Right lobe of liver (tissue), 6 donors: ENCODE measurements at places on chromosomes 1 and 21. TPM values are rescaled to one million over a fixed set of nuclear protein-coding genes. Genes with fewer than 3 reads are reported as not detected.

FCGR3A gene
- 33.8 TPM for total RNA-seq

DNA sequence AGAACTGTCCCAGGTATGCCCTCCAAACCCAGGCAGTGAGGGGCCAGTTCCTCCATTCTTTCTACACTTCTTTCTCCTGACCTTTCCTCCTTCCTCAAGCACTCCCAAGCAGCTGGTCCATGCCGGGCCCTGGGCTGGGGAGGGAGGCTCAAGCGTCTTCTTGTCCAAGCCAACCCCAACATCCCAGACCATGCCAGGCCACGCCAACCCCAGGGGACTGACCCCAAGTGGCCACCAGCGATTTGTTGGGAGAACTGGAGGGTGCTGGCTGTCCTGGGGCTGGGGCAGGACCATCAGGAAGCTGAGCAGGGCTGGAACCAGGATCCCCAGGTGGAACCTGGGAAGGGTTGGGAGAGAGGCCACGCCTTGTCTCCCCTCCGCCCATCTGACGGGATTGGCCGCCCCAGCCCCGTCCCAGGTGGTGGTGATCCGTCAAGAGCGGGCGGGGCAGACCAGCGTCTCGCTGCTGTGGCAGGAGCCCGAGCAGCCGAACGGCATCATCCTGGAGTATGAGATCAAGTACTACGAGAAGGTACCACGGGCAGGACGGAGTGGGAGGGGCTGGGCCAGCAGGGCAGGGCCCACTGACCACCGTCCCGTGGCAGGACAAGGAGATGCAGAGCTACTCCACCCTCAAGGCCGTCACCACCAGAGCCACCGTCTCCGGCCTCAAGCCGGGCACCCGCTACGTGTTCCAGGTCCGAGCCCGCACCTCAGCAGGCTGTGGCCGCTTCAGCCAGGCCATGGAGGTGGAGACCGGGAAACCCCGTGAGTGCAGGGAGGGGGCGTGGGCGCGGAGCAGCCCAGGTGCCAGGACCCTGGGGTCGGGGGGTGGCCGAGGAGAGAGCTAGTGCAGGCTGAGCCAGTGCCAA, 29.9 kb downstream of the EPHA8 start:
- H3K27me3 ChIP-seq, result no peaks in the 10 kb centered on the region
- no peak overlapping the region for H3K27ac ChIP-seq
- no peaks in the 10 kb centered on the region for H3K36me3 ChIP-seq
- H3K4me3 ChIP-seq, result no peak overlapping the region

APCS gene
- 1,116 TPM for total RNA-seq

DNA sequence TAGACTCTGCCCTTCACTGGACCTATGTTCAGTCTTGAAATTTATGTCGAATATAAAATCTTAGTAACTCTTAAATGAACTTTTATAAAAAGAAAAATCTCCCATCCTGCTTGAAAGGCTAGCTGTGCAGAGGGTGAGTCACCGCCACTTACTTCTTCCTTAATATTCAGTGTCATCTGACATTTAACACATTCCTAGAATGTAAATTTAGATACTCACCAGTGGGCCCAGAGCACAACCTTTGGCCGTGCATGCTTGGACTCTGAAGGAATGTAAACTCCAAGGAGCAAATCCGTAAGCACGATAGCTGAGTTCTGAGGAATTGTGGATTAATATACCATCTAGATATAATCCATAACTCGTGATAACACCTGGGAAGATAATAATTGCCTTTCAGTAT, 403.3 kb downstream of the KCTD3 start:
- H3K4me1 ChIP-seq, result no peaks in the 10 kb centered on the region
- no peaks in the 10 kb centered on the region for H3K36me3 ChIP-seq
- no peak overlapping the region for H3K27ac ChIP-seq
- H3K27me3 ChIP-seq, result no peaks in the 10 kb centered on the region
- no peak for DNase-seq
- no peak overlapping the region for H3K4me3 ChIP-seq

- DNase-seq, result no peak
- H3K4me3 ChIP-seq, result no peak overlapping the region
- no peaks in the 10 kb centered on the region for H3K36me3 ChIP-seq
- no peaks in the 10 kb centered on the region for H3K4me1 ChIP-seq
- H3K27me3 ChIP-seq, result no peaks in the 10 kb centered on the region
Measured at GRCh38 chr1:66132324-66132723, 339.6 kb downstream of the PDE4B start.
